Activated CD8-positive, alpha-beta memory T cell treated with anti-CD3 and anti-CD28 coated beads for 4 hours (primary cell): ENCODE measurements at places on chromosomes 7 and 10.

DNA sequence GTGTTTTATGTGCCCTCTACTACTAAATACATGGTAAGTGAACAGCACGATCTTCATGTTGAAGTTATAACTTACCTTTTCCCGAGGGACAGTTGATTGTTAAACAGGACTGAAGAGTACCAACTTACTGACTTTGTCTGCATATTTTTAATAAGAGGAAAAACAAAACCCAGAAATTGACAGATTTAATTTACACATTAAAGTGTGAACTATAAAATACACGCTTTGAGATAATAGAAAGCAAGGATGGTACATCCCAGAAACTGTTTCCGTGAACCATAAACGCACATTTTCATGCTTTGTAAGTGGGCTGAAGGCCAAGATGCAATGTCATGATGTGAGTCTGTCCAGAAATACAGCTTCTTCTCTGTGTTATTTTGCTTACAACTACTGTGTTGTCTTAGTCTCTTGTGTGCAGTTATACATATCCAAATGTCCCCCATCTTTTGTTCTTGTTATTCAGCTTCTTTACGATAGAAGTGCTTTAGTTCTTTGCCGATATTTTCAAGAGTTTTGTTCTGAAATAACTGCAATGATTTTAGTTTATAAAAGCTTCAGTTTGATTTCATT, 190.1 kb downstream of the MLLT10 start:
- DNase-seq: no peak

GRCh38 chr10:54530299-54530698, 270.7 kb downstream of the PCDH15 start:
- no peak for DNase-seq

DNA sequence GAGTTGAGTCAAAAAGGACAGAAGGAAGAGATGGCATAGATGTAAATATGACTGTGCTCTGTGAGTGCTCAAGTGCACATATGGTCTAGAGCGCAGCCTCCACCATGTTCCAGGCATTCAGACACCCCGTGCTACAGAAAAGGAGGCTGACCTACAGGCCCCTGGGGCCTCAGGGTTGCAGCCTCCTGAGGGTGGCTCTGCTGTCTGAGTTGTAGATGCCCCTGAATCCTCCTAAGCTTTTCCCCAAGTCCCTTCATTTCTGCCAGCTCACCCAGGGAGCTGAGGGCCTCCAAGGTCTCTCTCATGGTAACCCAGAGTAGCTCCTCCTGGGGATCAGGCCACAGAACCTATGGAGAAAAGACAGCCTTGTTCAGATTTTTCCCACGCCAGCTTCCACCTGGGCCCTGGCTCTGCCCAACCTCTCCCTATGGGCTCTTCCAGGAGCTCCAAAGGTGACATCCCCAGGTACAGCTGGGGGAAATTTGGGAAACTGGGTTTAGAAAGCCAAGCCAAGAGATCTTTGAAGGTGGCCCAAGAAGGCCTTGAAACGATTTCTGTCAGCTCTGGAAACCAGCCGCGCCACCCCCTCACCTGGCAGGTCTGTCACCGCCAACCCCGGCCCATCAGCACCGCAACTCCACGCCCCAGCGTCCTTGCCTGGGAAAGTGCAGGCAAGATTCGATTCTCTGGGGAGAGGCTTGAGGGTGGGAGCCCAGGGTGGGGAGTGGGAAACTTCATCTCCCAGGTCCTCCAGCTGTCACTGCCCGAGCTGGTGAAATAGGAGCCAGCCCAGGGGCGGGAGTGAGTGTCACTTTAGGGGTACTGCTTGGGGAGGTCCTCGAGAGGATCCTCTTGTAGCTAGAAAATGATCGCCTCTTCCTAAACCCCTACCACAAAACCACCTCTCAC, 2.4 kb downstream of the ZNF467 start:
- DNase-seq: no peak

- DNase-seq: no peak
Measured at GRCh38 chr7:149014309-149014708, 14.0 kb downstream of the PDIA4 start.

GRCh38 chr7:35253460-35253709, 515 bp downstream of the TBX20 start:
- DNase-seq: no peak

- no peak for DNase-seq
Measured at GRCh38 chr10:18456984-18457383, 194.4 kb downstream of the NSUN6 start.

- DNase-seq: no peak
Measured at GRCh38 chr10:17836942-17837341, 27.8 kb downstream of the MRC1 start.

DNA sequence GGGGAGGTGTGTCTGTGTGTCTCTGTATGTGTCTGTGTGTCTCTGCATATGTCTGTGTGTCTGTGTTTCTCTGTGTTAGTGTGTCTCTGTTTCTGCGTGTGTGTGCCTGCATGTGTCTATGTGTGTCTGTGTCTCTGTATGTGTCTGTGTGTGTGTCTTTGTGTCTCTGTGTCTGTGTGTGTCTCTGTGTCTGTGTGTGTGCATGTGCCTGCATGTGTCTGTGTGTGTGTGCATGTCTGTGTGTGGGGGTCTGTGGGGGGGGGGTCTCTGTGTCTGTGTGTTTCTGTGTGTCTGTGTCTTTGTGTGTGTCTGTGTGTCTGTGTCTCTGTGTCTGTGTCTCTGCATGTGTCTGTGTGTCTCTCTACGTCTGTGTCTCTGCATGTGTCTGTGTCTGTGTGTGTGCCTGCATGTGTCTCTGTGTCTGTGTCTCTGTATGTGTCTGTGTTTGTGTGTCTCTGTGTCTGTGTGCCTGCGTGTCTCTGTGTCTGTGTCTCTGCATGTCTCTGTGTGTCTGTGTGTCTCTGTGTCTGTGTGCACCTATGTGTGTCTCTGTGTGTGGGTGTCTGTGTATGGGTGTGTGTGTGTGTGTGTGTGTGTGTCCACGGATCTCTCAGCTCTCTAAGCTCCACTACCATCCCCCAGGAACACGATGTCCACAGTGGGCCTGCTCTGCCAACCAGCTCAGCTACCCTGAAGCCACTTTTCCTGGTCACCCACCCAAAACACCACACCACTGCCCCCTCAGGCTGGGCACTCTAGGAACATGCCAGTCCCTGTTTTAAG, 41.7 kb downstream of the RASGEF1A start:
- DNase-seq: no peak

DNA sequence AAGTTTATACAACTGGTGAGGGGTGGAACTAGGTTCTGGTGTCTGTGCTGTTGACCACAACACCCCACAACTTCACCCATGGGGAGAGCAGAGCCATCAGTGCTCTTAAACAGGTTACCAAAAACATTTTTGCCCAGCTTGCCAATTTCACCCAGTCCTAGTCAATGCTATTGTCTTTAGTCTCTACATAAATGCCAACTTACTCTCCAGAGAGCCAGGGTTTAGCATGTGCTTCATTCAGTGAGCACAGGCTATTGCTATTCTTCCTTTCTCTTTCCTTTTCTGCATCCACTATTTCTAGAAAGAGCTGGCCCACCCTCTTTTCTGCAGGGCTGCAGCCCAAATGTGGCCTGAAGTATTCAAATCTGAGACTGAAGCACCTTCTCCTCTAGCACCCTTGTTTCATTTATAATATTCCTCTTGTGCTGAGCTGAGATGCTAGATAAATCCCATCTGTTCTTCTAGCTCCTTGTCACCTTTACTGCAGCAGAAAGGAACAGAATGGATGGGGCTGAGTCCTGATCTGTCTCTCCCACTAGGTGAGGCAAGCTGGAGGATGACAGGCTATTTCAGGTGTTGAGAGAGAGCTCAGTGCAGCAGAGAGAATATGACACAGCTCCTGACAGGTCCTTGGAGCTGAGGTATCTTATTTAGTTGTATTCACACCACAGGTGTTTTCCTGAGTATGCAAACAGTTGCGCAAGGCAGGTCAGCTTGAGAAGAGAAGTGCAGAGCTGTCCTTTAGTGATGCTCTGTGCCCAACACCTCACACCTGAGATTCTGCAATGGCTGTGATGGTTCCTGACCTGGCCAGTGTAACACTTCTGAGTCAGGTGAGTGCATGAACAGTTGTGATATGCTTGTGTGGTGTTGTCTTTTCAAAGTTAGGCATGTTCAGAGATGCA, 819.2 kb downstream of the CCSER2 start:
- no peak for DNase-seq

GRCh38 chr7:94848531-94848930, 58.9 kb upstream of the PPP1R9A start:
- no peak for DNase-seq

DNA sequence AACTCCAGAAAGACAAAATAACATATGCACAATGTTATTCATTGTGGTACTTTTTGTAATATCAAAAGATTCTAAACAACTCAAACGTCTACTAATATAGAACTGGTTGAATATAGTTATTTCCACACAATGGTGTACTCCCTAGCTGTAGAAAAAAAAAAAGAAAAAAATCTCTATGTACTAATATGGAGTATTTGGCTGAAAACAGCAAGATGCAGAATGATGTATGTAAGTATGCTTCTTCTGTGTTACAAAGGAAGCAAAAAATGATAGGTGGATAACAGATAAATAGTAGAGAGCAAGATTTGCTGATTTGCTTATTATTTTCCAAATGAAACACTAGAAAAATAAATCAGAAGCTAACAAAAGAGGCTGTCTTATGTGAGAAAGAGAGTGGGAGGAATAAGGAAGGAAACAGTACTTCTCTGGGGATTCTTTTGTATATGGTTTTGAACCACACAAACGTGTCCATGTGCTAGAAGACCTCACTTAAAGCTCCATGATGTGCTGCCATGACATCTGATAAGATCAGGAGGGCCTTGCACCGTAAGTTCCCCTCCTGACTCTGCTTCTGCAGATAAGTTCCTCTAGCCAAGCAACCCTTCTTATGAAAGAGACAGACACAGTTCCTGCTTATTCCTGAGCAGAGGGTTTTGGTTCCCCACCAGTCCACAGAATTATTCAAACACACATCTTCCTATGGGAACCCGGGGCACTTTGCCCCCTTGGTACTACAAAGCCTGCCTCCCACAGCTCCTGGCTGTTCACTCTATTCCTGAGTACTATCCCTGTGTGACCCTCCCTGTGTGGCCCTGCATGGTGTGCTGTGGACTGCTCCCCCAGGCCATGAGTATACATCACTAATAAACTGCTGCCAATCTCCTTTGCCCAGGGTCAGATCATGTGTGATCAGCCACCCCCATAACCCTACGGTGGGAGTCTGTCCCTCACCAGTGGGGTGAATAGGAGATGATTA, 159.1 kb downstream of the CCDC71L start:
- no peak for DNase-seq

DNA sequence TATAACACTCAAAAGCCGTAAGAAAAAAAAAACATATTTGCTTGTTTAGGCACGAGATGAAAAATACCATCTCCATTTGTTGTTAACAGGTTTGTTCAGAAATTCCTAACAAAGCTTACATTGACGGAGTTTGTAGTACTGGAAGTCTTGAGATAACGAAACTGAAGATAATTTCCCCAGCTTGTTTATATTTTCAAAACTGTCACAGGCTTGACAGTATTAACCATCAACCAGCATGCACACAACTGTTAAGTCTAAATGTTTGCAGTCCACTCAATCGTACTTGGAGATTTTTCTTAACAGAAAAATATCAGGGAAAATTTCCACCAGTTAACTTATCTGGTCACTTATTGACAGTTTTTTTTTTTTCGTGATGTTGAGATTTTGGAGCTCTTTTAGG, 68.5 kb downstream of the ITGA8 start:
- DNase-seq: no peak

DNA sequence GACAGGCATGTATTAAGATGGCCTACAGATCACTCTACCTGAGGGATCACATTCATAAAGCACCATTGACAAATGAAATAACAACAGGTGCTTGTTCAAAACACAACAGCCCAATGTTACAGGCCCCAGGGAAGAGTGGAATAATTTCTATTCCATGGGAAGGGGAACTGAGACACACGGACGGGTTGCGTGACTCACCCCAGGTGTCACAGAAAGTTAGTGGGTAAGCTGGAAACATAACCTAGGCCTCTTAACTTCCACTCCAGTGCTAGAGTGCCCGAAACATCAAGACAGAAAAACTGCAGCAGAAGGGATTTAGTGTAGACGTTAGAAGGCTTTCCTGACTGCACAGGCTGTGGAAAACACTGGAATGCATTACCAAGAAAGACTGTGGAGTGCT, 48.3 kb downstream of the SLC37A3 start:
- DNase-seq: no peak

- no peak for DNase-seq
Measured at GRCh38 chr10:18136073-18136791, 4.0 kb upstream of the CACNB2 start.

DNA sequence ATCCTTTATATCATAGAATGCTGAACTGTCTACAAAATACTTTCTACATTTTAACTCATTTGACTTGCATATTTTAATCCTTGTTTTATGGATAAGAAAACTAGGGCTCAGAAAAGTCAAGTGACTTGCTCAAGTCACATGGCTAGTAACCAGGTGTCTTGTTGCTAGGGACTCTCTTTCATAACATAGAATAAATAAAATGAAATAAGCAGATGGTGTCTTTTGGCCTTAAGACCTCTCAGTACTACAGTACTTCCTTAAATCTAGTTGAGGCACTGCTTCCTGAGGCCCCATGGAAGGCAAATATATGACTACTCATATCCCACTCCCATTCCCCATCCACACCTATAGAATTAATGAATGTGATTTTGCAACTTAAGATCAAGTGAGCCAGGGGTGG, 87.9 kb downstream of the CDK6 start:
- DNase-seq: no peak

- no peak for DNase-seq
Measured at GRCh38 chr7:115230882-115231571, 309.1 kb downstream of the MDFIC start.

- DNase-seq: peak; percentile 52
Measured at GRCh38 chr7:2757904-2758672, 70.1 kb downstream of the AMZ1 start.

DNA sequence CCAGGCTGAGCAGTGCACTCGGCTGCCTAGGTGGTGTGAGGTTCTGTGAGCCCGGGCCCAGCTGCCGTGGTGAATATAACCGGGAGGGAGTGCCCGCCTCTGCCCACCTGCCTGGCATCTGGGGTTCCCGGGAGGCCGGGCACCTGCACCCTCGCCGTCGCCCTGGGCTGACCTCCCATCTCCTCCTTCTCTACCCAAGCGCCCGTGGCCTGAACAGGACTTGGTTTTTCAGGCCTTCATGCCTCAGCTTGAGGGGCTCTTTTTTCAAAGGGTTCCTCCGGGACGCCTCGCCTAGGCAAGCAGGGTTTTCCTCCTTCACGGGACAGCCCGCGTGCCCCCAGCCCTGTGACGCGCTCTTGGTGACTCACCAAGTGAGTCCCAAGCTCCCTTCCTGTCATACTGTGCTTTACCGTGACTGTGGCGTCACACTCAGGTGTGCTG, 9.9 kb downstream of the INPP5A start:
- DNase-seq: no peak

DNA sequence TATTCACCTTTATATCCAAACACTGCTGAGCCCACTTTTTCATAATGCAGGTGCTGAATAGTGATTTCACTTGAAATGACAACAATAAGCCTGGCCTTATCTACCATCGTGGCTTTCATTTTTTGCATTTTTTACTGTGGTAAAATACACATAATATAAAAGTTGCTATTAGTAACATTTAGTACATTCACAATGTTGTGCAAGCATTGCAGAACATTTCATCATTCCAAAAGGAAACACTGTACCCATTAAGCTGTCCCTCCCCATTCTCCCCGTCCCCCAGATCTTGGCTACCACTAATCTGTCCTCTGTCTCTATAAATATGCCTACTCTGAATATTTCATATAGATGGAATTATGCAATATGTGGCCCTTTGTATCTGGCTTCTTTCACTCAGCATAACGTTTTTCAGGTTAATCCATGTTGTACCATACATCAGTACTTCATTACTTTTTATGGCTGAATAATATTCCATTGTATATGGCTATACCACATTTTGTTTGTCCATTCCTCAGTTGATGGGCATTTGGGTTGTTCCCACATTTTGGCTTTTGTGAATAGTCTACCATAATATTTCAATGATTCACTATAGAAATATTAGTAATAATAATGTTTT, 68.5 kb upstream of the ARID5B start:
- DNase-seq: no peak
